Activated CD8-positive, alpha-beta memory T cell treated with anti-CD3 and anti-CD28 coated beads for 1 hour (primary cell): ENCODE measurements at places on chromosomes 6 and 20.

DNA sequence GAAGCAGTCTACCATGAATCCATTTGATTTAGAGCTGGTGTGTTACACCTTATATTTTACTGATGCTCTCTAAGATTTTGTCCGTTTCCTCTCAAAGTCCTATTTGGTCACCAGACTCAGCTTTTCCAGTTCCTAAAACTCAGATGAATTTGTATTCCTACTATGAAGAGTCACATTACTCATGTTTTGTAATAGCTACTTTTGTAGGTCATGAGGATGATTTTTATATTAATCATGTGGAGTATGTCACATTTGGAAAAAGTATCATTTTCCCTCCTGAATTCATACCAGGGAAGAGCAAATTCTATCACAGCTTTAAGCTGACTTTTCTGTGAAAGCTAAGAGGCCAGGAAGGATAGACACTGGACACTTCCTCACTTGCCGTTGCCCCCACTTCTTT lies 140.6 kb upstream of the SCGN start:
- no peak for DNase-seq

GRCh38 chr6:104771258-104771832 lies 88.4 kb downstream of the HACE1 start:
- no peak for DNase-seq

DNA sequence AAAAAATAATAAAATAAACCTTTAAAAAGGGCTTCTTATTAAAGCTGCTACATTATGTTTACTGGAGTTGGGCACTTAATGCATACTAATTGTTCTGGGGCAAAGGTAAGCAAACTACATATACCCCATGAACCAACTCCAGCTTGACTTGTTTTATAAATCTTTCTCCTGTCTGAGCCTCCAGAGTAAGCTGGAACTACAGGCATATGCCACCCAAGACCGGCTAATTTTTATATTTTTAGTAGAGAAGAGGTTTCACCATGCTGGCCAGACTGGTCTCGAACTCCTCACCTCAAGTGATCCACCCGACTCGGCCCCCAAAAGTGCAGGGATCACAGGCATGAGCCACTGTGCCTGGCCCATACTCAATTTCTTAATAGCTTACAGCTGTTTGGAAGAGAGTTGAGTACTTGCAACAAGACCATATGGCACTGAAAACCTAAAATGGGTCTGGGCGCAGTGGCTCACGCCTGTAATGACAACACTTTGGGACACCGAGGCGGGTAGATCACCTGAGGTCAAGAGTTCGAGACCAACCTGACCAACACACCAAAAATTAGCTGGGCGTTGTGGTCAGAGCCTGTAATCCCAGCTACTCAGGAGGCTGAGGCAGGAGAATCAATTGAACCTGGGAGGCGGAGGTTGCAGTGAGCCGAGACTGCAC lies 19.9 kb downstream of the ROMO1 start:
- DNase-seq = no peak

DNA sequence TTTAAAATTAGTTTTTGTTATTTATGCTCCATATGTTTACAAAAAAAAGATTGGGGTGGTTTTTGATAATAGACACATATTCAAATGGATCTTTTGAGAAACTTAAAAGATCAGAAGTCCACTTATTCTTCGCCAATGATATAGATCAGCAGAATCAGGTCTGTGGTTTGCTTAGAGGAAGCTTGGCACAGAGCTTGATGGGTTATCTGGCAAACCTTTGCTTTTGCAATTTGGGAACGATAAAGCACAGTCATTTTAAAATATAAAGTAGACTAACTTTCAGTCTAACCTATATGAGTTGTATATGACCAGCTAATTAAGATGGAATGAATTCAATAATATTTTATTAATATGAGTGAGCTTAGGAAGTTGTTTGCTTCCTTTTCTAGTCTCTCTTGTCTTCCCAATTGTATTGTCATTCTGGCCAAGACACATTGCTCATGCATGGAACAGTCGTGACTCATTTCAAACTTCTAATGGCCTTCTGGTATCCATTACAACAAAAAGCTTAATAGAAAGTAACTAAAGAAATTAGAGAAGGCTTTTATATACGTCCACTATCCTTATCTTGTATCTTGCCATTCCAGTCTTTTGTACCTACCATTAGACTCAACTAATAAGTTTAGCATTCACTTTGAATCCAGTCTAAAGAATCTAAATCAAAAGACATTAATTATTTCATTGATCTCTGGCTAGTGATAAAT lies 118.7 kb downstream of the TBX18 start:
- no peak for DNase-seq

DNA sequence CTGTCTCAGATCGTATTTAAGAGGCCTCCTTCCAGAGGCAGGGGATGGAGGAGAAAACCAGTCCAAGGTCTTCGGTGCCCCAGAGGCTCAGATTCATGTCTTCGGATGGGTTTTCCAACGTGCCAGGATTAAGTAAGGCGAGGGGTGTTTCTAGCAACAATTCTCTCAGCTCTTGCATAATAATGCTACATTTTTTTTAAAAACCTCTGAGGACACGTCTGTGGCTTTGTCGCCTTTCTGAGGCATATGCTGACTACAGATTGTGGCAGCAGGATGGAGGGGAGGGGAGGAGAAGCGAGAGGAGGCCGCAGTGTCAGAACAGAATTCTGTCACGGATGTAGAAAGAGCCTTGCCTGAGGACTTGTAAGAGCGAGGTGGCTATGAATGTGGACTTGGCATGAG lies 17.7 kb upstream of the CCDC167 start:
- DNase-seq = peak; percentile 48

DNA sequence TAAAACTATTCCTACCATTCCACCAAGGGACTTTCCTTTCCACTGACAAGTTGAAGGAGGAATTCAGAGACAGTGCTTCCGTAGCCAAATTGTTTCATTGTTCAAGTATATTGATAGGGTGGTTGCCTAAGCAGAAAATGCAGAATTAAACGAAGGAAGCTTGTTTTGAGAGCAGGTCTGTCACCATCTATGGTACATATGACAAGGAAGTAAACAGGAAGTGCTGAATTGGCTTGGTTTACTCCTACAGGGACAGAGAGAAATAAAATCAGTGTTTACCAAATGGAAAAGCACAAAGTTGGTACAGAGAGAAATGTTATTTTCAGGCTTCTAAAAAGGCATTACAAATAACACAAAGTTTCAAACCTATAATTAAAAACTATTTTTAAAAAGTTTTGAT lies 421.8 kb downstream of the CDC5L start:
- DNase-seq = no peak

DNA sequence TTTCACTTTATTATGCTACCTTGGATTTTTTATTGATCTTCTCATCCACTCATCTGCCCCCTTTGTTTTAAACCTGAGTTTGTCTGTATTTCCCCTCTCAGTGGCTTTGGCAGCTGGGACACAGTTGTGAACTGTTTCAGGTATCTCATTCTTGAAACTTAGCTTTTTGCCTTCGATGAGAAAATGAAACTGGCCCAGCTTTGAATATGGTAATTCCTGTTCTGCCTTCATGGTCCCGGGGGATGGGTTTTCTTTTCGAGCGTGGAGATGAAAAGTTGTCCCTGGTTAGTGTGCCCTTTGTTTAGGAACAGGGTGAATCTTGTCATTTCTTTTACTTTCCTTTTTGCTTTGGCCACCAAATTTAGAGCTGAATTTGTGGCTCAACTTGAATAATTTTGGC lies 25.6 kb downstream of the DHX35 start:
- no peak for DNase-seq
